ENCODE measurements at places on chromosomes 6 and 20.

DNA sequence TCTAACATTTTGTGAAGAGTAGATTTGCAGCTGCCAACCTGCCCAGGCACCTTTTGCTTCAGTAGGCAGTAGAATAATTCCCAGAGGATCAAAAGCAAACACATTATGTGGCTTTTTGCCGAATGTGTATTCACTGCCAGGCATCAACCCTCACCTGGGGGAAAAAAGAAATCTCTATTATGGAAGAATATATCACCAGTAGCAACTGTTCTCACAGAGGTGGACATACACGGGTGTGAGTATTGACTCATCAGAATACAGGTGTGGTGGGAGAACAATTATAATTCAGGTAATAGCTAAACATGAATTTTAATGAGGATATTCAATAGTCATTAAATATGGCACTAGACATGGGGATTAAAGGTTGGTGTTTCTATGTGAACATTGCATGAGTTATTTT lies 910.7 kb downstream of the TFAP2A start:
- DNase-seq = no peak

DNA sequence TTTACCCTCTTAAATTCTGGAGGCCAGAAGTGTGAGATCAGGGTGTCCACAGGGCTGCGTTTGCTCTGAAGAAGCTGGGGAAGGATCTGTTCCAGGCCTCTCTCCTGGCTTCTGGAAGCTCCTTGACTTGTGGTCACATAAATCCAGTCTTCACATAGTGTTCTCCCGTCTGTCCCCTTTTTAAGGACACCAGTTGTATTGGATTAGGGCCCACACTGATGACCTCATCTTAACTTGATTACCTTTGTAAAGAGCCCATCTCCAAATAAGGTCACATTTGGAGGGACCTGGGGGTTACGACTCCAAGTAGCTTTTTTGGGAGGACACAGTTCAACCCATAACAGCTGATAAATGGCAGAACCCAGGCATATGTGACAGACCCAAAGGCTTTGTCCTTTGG lies 20.0 kb upstream of the WFDC2 start:
- DNase-seq = no peak

DNA sequence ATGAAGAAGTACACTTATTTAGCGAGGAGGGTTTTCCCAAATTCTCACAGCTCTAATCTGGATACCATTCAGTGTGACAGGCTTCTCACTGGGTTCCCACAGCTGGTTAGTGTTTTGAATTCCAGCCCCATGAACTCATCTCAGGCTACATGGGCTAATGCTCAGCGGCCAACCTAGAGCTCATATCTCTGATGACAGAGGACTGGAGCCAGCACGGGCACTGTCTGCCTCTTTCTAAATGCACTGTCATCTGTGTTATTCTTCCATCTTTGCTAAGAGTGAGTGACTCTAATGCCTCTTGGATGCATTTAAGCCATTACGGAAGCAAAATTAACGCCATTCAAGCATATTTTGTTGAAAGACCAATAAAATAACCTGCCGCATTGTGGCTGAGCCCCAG lies 308.9 kb upstream of the JAG1 start:
- no peak for DNase-seq

DNA sequence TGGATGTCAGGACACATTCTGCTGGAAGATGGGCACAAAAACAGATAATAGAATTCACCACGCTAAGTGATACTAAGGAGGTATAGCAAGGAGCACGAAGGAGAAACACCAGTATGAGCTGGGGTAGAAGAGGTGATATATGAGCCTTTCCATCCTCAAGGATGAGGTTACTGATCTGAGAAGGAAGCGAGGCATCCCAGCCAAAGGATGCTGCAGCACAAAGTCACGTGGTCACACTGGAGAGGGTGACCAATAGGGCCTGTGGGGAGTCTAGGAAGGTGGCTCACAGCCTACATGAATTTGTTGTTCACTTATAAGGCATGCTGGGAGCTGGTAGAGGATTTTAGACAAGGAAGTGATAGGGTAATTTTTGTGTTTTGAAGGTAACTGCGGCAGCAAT lies 1.4 kb downstream of the GINS1 start:
- DNase-seq = no peak

- no peak for DNase-seq
These were observed 149.1 kb downstream of the BMP7 start for GRCh38 chr20:57117296-57117695.

DNA sequence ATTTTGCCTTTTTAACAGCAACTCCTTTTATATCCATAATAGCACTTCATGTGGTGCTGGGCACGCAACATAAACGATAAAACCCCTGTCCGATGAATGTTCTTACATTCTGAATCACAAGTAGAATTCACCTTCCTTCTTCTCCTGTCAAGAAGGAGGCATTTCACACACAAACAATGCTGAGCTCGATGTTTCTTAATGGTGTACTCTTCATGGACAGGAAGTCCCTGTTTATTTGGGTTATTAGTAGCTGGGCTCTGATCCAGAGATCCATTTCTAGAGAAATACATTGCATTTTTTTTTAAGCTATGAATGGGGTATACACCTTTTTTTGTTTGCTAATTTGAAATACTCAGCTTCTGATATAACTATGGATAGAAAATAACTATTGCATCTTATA lies 82.4 kb downstream of the PPP1R3G start:
- no peak for DNase-seq

DNA sequence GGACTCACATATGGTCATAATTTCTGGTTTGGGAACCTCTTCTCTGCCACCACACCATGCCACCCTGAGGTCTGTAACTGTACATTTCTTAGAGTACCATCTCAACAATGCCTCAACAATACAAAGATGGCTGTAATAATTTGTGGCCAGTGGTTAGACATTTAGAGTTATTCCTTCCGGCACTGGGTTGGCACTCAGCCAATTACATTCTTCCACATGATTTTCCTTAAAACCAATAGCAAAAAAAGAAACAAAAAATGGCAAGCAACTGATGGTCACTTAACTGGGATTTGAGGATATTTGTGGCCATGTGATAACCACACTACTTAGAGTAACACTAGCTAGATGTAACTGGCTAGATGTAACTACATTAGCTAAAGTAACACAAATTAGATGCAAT lies 79.9 kb downstream of the SEL1L2 start:
- no peak for DNase-seq

GRCh38 chr6:150395388-150396009 lies 26.7 kb downstream of the IYD start:
- no peak for DNase-seq
